ENCODE measurements at places on chromosomes 7 and 10.
A peak's percentile ranks its signal among the peaks of the same experiment; 100 is the strongest.

DNA sequence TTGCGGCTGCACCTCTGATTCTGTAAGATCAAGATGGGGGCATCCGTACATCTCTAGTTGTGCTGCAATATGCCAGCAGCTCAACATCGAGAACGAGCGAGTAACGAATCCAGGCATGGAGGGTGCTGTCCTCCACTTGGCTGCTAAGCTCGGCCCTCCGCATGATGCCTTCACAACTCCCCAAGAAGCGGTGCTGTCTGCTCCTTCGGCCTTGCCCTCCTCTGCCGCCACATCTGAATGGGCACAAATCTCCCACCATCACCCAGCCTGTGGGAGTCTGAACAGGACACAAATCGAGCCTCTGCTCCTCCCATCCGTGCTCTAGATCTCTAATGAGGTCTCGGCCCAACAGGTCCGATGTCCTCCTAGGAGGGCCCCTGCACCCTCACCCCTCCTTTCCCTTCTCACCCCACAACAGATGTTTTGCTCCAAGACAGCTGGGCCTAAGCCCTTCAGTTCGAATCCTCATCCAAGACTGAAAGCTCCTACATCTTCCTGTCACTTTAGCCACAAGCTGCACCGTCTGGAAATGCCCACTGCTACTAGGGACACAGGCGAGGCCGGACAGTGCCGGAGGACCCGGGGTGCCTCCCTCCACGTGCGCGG, 86.7 kb downstream of the ZNF33B start:
- H3K27me3 ChIP-seq, result peaks cover 6% of the 10 kb centered on the region
- H3K36me3 ChIP-seq, result peaks cover 21% of the 10 kb centered on the region
- H3K4me3 ChIP-seq, result peak overlapping the region; percentile 95
- H3K27ac ChIP-seq, result peak overlapping the region; percentile 90
- H3K4me1 ChIP-seq, result peaks cover 39% of the 10 kb centered on the region

DNA sequence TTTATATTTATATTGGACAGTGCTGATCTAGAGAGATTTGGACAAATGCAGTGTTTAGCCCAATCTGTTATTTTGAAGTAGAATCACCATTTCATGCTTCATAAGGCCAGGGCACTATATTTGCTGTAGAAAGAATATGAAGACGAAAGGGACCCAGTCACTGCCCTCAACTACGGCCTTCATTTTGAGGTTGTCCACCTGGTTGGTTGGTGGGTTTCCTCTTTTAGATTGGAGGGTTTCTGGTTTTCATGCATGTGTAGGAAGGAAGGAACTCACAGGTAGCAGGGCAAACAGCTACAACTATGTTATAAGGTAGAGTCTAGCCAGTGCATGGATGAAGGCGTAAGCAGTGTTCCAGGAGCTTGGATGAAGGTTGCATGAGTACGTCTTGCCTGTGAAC, 56.3 kb downstream of the ARID5B start:
- peaks cover 42% of the 10 kb centered on the region for H3K4me1 ChIP-seq
- peak overlapping the region; percentile 81 for H3K27ac ChIP-seq
- no peaks in the 10 kb centered on the region for H3K27me3 ChIP-seq
- no peak overlapping the region for H3K4me3 ChIP-seq
- H3K36me3 ChIP-seq, result peaks cover 6% of the 10 kb centered on the region

DNA sequence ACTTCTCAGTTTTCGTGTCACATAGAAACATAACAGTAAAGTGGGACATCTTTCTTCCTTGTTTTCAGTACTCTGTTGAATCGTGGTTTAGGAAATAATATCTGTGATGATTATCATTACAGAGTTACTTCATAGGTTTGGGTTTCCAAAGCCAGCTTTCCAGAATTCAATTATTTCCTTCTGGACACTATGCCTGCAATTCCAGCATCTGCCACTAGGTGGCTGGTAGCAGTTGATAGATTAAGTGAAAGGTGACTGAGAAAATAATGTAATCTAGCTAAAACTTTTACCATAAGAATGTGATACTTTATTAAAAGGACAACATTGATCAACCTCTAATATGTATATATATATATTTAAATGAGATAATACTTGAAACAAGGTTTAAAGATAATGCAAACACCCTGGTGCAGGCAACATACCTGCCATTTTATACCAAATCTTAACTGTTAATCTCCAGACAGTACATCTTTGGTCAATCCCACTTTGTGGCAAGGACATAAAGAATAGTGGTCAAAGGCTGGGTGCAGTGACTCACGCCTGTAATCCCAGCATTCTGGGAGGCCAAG, 102.6 kb downstream of the SH3PXD2A start:
- H3K36me3 ChIP-seq, result no peaks in the 10 kb centered on the region
- DNase-seq, result peak; percentile 59
- H3K27me3 ChIP-seq, result no peaks in the 10 kb centered on the region
- H3K4me1 ChIP-seq, result peaks cover 11% of the 10 kb centered on the region

DNA sequence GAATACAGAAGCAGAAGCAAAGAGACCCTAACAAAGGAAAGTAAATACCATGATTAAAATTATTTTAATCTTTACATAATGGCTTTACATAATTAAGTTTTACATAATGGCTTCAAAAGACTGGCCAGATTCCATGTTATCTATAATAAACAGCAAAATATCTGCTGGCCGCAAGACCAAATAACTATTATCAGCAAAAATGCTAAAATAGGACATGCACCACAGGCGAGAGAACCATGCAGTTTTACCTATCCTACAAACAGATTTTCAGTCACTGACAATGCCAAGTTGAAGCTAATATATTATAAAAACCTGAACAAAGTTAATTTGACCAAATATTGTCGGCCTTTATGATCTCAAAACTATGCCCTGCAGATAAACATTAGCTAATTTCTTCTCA, 34.2 kb upstream of the ANLN start:
- no peaks in the 10 kb centered on the region for H3K4me1 ChIP-seq
- H3K27ac ChIP-seq, result no peak overlapping the region
- H3K4me3 ChIP-seq, result no peak overlapping the region

DNA sequence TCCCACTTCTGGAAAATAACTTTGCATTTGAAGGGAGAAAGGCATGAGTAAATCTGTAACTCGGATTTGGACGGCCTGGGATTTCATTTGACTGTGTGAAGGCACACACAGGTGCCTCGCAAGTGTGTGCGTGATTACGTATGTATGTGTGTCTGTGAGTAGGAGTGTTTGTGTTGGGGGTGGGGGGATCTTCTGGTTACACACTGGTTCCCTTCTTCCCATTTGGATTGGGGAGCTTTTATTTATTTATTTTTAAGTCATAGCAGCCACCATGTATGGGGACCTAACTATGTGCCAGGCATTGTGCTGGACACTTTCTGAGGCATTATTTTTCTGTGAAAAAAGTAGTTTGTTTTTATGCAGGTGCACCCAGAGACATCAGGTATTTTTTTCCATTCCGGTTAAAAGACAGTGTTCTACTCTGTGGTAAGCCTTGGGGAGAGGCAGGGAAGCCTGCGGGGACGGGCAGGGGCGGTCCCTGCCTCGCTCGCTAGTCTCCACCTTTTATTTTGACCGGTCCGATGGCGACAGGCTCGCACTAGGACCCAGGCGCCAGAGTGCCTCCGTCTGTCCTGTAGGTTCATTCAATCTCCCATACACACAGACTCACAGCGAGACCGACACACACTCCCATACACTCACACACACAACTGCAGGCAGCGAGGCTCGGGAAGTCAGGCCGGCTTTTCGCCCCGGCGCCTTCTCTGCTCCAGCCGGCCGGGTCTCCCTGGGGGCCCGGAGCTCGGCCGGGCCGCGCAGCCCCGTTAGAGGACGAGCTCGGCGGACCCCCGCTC, at the start of gene MXI1:
Gene MXI1 (plus strand): TSS at position 595 of the 794 bp plus-strand sequence. CDS start 204 bp downstream, outside the sequence.
- H3K36me3 ChIP-seq, result no peaks in the 10 kb centered on the region
- H3K4me1 ChIP-seq, result peaks cover 36% of the 10 kb centered on the region
- DNase-seq, result peak; percentile 68
- H3K27me3 ChIP-seq, result peaks cover 37% of the 10 kb centered on the region
- H3K4me3 ChIP-seq, result peak within 1 kb of the TSS; percentile 93

- H3K4me1 ChIP-seq, result no peaks in the 10 kb centered on the region
- DNase-seq, result no peak
- no peak overlapping the region for H3K4me3 ChIP-seq
- H3K27me3 ChIP-seq, result peaks cover 19% of the 10 kb centered on the region
- no peak overlapping the region for H3K27ac ChIP-seq
These were observed 32.2 kb downstream of the LSM5 start for GRCh38 chr7:32458025-32458424.

GRCh38 chr10:93435621-93436397, 46.3 kb downstream of the MYOF start:
- no peaks in the 10 kb centered on the region for H3K36me3 ChIP-seq
- H3K4me1 ChIP-seq, result no peaks in the 10 kb centered on the region
- H3K27me3 ChIP-seq, result peaks cover 8% of the 10 kb centered on the region
- no peak for DNase-seq
- H3K27ac ChIP-seq, result no peak overlapping the region
- H3K4me3 ChIP-seq, result no peak overlapping the region

GRCh38 chr7:19707240-19707639, 1.6 kb downstream of the POLR1F start:
- H3K27me3 ChIP-seq, result peaks cover 10% of the 10 kb centered on the region
- H3K4me1 ChIP-seq, result peaks cover 30% of the 10 kb centered on the region
- no peak for DNase-seq

- no peaks in the 10 kb centered on the region for H3K27me3 ChIP-seq
- H3K4me1 ChIP-seq, result peaks cover 78% of the 10 kb centered on the region
- peak overlapping the region; percentile 99 for H3K27ac ChIP-seq
These were observed 3.4 kb downstream of the KLF6 start for GRCh38 chr10:3781468-3782145.

- H3K4me1 ChIP-seq, result no peaks in the 10 kb centered on the region
- no peak overlapping the region for H3K4me3 ChIP-seq
- H3K36me3 ChIP-seq, result no peaks in the 10 kb centered on the region
- DNase-seq, result no peak
These were observed 159.4 kb downstream of the OAT start for GRCh38 chr10:124259139-124259825.

- peaks cover 12% of the 10 kb centered on the region for H3K27me3 ChIP-seq
- DNase-seq, result no peak
These were observed 35.5 kb downstream of the VIM start for GRCh38 chr10:17263580-17263979.

DNA sequence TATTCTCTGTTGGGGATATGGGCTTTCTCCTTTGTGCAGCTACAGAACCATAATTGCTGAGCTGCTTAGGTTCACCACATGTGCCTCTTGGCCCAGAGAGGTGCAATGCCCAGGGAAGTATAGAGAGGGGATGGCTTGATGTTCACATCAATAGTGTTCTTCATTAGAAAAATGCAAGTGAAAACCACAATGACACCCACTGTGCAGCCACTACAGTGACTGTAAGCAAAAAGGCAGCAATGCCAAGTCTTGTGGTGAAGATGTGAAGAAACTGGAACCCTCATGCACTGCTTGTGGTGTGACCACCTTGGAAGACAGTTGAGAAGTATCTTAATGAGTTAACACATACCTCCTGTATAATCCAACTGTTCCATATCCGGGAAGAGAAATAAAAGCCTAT, 318.9 kb upstream of the ZMIZ1 start:
- peaks cover 4% of the 10 kb centered on the region for H3K4me1 ChIP-seq
- peaks cover 72% of the 10 kb centered on the region for H3K27me3 ChIP-seq
- H3K4me3 ChIP-seq, result no peak overlapping the region
- H3K36me3 ChIP-seq, result no peaks in the 10 kb centered on the region
- no peak overlapping the region for H3K27ac ChIP-seq
- no peak for DNase-seq

GRCh38 chr10:26213157-26213800, 3.3 kb upstream of the GAD2 start:
- peaks cover 53% of the 10 kb centered on the region for H3K27me3 ChIP-seq
- H3K27ac ChIP-seq, result no peak overlapping the region
- peaks cover under 1% of the 10 kb centered on the region for H3K36me3 ChIP-seq
- H3K4me3 ChIP-seq, result no peak overlapping the region

GRCh38 chr7:17374654-17375053, 76.2 kb downstream of the AHR start:
- no peak overlapping the region for H3K27ac ChIP-seq
- no peaks in the 10 kb centered on the region for H3K4me1 ChIP-seq
- no peaks in the 10 kb centered on the region for H3K36me3 ChIP-seq
- no peaks in the 10 kb centered on the region for H3K27me3 ChIP-seq

DNA sequence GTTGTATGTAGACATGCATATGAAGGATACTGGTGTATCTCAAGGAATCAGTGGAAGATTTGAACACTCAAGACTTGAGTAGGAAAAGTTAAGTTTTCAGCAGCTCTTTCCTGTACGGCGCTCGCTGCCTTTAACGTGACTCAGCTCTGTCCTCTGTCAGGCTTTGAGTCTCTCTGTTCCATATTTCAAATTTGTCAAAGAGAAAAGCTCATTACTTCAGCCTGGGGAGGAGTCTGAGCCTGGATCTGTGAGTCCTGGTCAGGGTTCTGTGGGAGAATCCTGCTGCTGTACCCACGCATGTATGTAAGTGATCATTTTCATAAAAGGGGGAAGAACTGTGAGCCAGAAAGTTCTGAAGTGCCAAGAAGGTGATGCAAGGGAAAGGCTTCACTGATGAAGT, 13.8 kb upstream of the MPP7 start:
- no peaks in the 10 kb centered on the region for H3K27me3 ChIP-seq
- H3K4me1 ChIP-seq, result no peaks in the 10 kb centered on the region
- no peak overlapping the region for H3K27ac ChIP-seq
- H3K36me3 ChIP-seq, result peaks cover 4% of the 10 kb centered on the region
- DNase-seq, result no peak
- H3K4me3 ChIP-seq, result no peak overlapping the region

DNA sequence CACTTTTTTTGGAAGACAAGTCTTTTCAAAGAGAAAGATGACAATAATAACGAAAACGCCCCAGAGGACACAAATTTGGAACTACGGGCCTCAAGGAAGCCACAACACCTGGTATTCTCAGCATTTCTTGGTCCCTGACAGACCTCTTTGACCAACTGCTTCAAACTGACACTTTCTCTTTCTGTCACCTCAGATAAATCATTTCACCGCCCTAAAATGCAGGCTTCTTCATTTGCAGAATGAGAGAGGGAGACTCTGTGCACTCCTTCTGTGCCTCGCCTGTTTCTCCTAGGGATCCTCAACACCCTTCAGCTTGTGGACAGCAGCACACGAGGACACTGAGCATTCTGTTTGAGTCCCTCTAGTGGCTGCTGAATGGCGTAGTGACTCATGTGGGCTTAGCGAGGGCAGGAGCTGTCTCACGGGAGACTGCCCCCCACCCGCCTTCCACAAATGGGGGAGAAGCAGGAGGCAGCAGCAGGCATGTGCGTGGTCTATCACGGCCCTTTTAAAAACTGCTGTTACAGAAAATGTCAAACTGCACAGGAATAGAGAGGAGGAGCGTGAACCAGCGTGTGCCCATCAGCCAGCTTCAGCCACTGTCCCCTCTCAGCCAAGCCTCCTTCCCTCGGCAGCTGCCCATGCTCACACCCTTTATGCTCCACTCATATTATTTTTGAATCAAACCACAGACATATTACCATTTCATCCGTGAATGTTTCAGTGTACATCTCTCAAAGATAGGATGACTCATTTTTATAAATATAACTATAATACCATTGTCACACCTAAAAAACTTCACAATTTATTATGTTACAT, 41.4 kb downstream of the GSDME start:
- H3K27me3 ChIP-seq, result peaks cover 32% of the 10 kb centered on the region
- no peaks in the 10 kb centered on the region for H3K4me1 ChIP-seq
- H3K27ac ChIP-seq, result no peak overlapping the region
- no peaks in the 10 kb centered on the region for H3K36me3 ChIP-seq

DNA sequence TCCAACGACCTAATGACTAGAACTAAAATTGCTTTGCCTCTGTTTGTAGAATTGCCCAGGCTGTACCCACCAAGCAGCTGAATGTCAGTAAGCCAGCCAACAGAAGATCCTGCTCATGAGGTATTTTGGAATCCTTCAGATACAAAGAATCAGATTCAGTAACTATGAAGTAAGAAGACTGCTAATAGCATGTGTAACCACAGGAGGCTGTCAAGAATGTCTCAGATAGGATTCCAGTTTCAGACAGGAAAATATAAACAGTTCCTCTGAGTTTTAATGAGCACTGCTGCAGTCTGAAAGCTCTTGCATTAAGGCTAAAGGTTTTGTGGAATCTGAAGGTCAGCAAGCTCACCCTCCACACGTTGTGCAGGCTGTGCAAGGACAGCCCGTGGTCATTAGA, 112.6 kb upstream of the ADAM12 start:
- no peak for DNase-seq
- H3K27me3 ChIP-seq, result no peaks in the 10 kb centered on the region
- no peak overlapping the region for H3K4me3 ChIP-seq
- no peaks in the 10 kb centered on the region for H3K36me3 ChIP-seq
